ENCODE measurements at places on chromosomes 16 and 17.

DNA sequence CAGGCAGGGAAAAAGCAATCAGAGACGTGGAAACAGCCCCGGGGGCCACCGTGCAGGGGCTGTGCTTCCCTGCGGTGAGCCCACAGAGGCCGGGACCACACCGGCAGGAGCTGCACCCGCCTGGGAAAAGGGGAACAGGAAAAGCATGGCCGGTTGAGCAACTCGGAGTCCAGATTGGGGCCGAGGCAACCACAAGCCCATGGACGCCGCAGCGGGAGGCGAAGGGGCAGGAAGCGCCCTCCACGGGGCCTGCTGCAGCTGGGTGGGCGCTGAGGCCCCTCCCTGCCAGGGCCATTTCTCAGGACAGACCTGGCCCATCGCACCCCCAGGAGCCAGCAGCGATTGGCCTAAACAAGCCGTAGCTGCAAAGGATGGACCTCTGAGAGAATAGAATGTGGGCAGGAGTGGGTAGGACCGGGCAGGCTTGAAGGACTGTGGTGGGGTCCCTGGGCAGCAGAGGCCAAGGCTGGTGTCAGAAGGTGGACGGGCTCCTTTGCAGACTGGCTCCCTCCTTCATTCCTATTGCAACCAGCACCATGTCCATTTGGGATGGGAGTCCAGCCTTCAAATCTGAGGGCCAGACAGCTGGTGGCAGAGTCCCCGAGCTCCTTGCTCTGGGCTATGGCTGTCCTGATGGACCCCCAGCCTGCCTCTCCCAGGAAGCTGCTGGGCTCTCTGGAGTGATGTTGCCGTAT is 30.4 kb downstream of the COX4I1 start:
- DNase-seq: no peak

GRCh38 chr17:14201021-14201987 is 35.4 kb downstream of the CDRT15 start:
- no peak for DNase-seq

- DNase-seq: no peak
Observed at GRCh38 chr16:63998-64913, 8.2 kb downstream of the RHBDF1 start.

DNA sequence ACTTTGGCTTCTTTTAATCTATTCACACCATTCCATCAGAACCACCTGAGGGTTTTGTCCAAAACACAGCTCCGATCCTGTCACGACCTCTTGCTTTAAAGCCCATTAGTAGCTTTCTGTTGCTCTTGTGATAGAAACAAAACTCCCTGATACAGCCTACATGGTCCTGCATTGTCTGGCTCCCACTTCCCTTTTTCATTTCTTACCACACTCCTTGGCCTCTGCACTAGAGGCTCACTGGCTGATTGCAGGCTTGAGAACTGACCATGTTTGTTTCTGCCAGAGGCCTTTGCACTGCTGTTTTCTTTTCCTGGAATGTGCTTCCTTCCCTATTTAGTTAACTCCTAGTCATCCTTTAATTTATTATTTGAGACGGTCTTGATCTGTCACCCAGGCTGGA is 23.7 kb downstream of the IST1 start:
- no peak for DNase-seq

DNA sequence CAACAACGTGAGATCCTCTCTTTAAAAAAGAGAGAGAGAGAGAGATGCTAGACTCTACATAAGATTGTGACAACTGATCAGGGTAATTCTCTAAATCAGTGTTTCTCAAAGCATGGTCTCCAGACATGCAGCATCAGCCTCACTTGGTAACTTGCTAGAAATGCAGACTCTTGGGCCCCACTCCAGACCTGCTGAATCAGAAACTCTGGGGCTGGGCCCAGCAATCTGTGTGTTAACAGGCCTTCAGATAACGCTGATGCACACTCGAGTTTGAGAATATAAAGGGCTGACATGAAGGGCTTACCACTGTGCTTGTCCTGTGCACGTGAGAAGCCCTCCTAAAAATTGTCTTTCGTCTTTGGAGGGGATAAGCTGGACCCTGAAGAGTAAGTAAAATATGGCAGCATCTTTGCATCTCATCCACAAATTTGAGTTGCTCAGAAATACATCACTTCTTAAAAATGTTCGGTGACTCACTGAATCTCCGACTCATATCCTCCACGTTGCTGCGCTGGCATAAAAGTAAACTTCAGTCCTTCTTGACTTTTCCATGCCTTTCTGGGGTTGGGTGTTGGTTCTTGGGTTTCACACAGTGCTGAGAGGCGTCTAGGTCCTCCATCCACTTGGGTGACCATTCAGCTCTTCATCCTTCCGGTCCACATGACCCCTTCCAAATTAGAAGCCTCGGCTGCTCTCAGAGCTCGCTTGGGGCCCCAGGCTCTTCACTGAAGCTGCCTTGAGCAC is 26.1 kb upstream of the KDM8 start:
- DNase-seq: no peak

- no peak for DNase-seq
Observed at GRCh38 chr17:43092901-43093300, 32.3 kb downstream of the BRCA1 start.

DNA sequence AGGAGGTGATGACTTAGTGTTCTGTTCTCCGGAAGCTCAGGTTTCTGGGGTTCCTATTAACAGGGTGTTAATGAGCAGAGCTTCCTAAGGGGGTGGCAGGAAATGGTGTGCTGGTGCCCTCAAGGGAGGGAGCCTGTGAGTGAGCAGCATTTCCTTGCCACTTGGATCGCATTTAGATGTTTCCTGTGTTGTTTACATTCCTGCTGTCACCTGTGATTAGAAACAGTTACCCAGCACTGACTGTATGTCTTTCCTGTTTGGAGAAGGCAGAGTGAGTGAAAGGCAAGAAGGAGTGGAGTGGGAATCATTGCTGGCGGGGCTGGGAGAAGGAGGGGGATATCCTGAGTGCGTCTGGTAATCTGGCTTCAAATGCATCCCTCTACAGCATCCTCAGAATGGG is 214.6 kb downstream of the CCDC182 start:
- no peak for DNase-seq

- DNase-seq: no peak
Observed at GRCh38 chr17:58970609-58971450, 135.8 kb downstream of the TRIM37 start.

- DNase-seq: no peak
Observed at GRCh38 chr16:85894266-85894665, 4.7 kb upstream of the IRF8 start.

GRCh38 chr16:58365623-58366022 is 26.6 kb upstream of the GINS3 start:
- DNase-seq: no peak

GRCh38 chr17:2361010-2361760 is 23.9 kb downstream of the SGSM2 start:
- no peak for DNase-seq

- no peak for DNase-seq
Observed at GRCh38 chr17:29124925-29125273, 55.3 kb downstream of the MYO18A start.

- peak; percentile 28 for DNase-seq
Observed at GRCh38 chr16:85902366-85903155, 3.6 kb downstream of the IRF8 start.

DNA sequence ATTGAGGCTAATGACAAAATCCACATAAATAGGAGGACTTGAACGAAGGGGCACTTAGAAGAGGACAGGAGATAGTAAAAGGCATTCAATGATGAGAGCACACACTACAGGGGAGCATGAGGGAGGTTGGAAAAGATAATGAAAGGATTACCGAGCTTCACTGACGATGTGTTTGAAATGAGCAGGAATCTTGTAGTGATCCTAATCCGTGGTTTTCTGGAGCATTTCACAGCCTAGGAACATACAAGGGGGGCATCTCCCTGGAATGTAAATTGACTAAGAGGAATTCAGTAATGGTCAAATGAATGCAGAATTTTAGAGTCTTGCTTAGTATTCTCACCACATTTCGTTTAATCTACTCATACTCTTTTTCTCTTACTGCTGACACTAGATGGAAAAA is 5.2 kb downstream of the ATMIN start:
- DNase-seq: no peak

GRCh38 chr16:66750279-66751052 is 943 bp downstream of the DYNC1LI2 start:
- DNase-seq: no peak

- DNase-seq: no peak
Observed at GRCh38 chr16:65819136-65819898, 547.2 kb upstream of the CDH5 start.

DNA sequence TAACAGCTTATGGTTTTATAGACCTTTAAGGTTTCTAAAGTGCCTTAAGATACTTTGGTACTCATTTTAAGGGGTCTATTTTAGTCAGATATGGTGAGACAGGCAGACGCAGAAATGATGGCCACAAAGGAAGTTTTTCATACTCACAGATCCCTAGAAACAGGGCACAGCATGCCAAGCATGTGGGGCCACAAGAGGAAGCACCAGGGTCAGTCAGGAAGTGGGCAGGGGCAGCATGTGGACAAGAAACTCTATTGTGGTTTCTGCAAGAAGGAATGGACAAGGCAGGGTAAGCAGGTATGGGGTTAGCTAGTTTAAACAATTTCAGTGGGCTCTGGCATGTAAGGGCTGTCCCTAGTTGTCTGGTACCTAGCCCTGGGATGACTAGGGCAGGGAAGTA is 8.5 kb downstream of the EFCAB3 start:
- DNase-seq: no peak

DNA sequence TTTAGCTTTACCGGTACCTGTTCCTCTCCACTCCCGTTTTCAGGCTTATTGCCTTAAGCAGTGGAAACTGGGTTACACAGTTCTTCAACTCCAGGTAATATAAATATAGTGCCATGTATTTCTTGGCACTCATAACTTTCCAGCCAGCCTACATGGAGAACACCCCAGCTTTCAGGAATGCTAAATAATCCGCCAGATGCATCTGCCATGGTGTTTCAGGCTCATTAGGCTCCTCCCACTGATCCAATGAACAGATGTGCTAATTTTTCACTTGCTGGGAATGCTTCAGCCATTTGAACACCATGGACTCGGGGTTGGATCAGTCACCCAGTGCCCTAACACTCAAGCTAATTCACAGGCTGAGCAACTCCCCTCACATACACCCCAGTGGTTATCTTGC is 4.6 kb downstream of the ANKFN1 start:
- DNase-seq: no peak

DNA sequence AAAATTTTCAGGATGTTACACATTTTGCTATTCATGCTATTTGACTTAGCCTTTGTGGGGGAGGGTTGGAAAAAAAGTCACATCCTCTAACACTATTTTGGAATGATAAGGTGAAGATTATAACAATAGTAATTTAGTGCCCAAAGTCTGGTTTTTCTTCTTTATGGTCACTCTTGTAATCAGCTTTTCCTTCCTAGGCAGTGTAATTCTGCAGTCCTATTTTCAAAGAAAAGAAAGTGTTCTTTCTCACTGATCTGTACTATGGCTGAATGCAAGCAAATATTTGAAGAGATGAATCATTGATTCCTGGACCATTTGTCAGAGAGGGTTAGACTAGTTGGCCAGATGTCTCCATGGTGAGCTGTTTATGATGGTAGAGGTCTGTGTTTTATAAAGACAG is 8.4 kb downstream of the RSPRY1 start:
- DNase-seq: no peak

GRCh38 chr17:63537991-63538692 is 12.1 kb upstream of the DCAF7 start:
- no peak for DNase-seq

GRCh38 chr17:2241823-2242222 is 61.8 kb downstream of the SMG6 start:
- DNase-seq: no peak

DNA sequence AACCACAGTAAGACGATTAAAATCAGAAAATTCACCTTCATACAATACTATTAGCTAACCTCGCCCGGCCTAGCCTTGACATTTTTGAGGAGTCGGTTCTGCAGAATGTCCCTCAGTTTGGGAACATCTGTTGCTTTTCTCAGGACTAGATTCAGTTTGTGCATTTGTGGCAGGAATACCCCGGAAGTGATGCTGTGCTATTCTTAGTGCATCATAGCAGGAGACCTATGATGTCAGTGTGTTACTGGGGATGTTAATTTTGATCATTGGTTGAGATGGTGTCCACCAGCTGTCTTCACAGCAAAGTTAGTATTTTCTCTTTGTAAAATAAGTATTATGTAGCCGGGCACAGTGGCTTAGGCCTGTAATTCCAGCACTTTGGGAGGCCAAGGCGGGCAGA is 21.5 kb upstream of the HELZ start:
- no peak for DNase-seq

- DNase-seq: no peak
Observed at GRCh38 chr16:67608364-67608763, 36.6 kb upstream of the CARMIL2 start.

DNA sequence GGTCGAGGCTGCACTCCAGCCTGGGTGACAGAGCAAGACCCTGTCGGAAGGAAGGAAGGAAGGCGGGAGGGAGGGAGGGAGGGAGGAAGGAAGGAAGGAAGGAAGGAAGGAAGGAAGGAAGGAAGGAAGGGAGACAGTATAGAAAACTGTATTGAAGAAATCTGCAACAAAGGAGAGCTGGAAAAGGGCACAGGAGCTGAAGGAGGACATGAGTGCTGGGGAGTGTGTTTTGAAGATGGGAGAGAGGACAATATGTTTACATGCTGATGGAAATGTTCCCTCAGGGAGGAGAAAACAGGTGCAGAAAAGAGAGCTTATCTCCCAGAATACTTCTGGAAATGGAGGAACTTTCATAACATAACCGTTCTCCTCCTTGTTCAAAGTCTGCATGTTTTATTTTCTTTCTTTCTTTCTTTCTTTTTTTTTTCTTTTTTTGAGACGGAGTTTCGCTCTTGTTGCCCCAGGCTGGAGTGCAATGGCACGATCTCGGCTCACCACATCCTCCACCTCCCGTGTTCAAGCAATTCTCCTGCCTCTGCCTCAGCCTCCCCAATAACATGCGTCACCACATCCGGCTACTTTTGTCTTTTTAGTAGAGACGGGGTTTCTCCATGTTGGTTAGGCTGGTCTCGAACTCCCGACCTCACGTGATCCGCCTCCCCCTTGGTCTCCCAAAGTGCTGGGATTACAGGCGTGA is 2.7 kb upstream of the HAP1 start:
- no peak for DNase-seq

- DNase-seq: no peak
Observed at GRCh38 chr17:75652934-75653549, 13.9 kb downstream of the RECQL5 start.

- peak; percentile 17 for DNase-seq
Observed at GRCh38 chr16:20385844-20386832, 18.4 kb downstream of the PDILT start.
